Upper lobe of left lung (tissue), 6 donors: ENCODE measurements at places on chromosomes 2 and 18. TPM values are rescaled to one million over a fixed set of nuclear protein-coding genes. Genes with fewer than 3 reads are reported as not detected.

DNA sequence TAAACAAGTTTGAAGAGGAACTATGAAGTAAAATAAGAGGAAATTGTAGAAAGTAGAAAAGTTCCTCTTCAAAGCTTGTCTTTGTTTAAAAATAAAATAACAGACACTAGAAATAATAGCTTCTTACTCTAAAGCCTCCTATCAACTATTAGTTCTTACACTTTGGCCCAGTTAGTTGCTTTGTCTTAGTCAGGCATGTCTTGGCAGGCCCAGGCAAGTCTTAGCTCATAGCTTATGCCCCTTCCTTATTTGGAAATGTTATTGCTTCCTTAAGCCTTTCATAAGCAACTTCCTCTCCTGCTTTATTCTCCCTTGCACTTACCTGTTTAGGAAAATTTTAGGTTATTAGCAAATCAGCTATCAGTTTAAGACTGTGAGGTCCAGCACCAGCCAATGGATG is 950.6 kb upstream of the LRATD1 start:
- no peak for DNase-seq

DNA sequence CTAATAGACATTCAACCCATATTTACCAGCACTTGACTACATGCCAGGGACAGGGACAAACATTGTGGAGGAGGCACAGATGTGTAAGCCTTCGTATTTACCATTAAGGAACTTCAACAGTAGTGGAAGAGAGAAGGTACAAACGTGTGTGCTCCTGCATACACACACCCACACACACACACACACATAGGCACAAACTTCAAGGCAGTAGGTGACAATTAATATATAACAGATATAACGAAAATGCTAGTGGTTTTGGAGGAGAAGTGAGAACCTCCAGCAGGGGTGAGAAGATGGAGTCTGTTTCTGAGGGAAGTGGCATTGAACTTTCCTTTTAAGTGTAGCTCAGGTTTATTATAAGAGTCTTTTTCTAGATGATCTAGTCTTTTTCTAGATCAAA is 231.1 kb downstream of the SETBP1 start:
- no peak for DNase-seq

DNA sequence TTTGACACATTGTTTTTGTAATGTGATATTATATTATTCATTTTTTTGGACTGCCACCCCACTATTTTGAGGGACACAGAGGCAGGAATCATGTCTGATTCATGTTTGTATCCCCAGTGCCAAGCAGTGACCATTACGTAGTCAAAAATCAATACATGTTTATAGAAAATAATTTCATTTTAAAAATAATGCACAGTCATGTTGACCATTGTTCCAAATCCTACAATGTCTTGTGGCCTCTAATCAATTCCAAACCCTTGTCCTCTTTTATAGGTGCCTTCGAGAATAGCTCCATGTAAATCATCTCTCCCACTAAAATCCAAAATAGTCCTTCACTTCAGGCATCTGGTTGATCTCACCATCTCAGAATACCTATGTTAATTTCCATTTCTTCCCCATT is 454.7 kb downstream of the LRP1B start:
- DNase-seq: no peak

- no peak for DNase-seq
Observed at GRCh38 chr2:106054880-106055655, 139.0 kb downstream of the UXS1 start.

GRCh38 chr2:97788986-97789644 is 75.7 kb downstream of the ZAP70 start:
- no peak for DNase-seq

- DNase-seq: no peak
Observed at GRCh38 chr2:24077535-24077877, 1.4 kb upstream of the SF3B6 start.

DNA sequence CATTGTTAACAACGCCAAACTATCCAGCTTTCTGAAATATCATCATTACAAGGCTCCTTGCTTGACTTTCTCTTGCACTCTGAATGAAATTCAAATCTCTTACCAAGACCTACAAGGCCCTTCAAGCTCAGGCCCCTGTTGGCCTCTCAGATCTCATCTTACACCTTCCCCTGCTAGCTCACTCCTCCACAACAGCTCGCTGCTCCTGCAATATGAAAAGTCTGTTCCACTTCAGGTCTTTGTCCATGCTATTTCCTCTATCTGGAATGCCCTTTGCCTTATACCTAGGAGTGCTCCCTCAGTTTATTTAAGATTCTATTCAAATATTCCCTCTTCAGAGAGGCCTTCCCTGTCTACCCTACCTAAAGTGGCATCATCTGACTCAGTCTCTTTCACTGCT is 91.7 kb downstream of the SESTD1 start:
- DNase-seq: no peak

GRCh38 chr2:237859533-237860272 is at the start of gene RAMP1:
RAMP1 (plus strand) TSS chr2:237859623; CDS start chr2:237859676, 53 bp downstream.
- DNase-seq: no peak

GRCh38 chr2:219225350-219225749 is 4.1 kb downstream of the ATG9A start:
- DNase-seq: no peak

DNA sequence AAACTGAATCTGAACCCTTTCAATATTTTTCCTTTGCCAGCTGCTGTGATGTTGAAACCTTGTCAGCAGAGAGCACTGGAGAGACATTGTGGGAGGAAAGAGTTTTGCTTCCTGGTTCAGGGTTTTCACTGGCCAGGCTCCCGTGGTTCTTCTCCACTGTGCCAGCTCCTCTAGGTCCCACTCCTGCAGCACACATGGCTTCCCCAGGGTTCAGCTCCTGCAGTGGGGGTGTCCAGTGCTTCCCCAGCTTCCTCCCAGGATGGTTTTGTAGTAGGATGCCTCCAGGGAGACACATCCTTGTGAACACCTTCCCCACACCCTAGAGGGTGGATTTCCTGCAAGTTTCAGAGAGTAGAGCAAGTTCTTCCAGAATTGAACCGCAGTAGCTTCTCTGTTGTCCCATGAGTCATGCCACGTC is 24.0 kb upstream of the SULT1C3 start:
- DNase-seq: peak; percentile 43

DNA sequence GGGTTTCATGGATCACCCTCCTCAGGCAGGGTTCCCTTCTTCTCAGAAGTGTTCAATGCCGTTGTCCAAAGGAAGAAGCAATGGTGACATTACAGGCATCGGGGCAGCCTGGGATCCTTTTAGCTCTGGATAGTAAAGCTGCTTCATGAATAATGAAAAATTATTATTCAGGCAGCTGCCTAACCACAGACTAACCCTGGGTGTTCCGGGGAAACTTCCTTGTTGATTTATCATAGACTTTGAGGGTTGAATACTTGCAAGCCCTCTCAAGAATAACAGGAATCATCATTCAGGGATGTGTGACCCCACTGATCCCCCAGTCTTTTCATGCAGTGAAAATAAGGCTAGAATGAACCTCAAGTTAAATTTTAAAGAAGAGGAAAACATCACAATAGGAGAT is 419.4 kb downstream of the MEIS1 start:
- DNase-seq: no peak

DNA sequence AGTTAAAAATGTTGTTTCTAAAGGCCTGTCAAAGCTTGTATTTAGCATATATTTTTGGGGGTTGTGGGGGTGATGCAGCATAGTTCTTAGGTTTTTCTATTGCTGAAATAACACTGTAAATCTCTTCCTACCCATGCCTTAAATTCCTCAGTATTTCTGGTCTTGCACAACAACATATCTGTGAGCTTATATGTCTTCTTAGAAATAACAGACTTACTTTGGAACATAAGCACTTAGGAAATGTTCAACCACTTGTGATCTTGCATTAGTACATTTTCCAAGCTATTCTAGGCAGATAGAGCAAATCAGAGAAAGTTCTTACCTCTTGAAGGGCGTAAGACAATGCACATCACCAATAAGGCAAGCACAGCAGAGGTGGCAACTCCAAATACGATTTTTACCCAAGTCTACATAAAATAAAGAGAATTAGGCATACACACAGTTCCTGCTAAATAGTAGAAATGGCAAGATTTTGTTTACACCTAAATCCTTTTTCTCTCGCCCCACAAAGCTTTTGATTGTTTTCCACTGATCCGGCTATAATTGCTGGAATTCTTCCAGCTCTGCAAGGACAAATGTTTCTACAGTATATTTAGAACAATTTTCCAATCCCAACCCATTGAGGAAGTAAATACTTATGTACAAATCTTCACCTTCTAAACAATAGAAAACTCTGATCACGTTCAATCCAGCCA is 512 bp downstream of the FAP start:
- DNase-seq: no peak

CELF4 gene
- not detected for total RNA-seq

ABCG8 gene
- total RNA-seq: not detected

DCDC2C gene
- not detected for total RNA-seq
